Ecto neural progenitor cell (in vitro differentiated cells): ENCODE measurements at places on chromosomes 6 and 20.
A peak's percentile ranks its signal among the peaks of the same experiment; 100 is the strongest.

DNA sequence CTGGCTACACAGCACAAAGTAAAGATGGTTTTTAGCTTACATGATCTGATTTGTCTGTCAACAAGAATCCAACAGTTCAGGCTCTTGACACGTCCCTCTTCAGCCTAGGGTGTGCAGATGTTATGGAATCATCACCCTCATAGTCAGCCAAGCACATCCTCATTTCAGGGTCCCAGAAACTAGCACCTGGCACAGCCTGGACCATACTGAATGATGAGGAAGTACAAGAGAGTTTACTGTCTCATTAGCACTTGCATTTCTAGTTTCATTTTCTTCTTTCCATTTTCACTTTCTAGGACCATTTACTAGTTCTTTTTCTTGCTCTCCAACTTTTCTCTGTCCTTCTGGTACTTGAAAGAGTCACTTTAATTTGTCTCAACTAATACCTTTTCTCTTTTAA, 6.5 kb downstream of the RIPOR2 start:
- DNase-seq: no peak

- peak; percentile 56 for DNase-seq
These were observed 2.2 kb downstream of the NRN1 start for GRCh38 chr6:6004390-6004995.

GRCh38 chr6:53306819-53307347, 41.9 kb downstream of the ELOVL5 start:
- no peak for DNase-seq

DNA sequence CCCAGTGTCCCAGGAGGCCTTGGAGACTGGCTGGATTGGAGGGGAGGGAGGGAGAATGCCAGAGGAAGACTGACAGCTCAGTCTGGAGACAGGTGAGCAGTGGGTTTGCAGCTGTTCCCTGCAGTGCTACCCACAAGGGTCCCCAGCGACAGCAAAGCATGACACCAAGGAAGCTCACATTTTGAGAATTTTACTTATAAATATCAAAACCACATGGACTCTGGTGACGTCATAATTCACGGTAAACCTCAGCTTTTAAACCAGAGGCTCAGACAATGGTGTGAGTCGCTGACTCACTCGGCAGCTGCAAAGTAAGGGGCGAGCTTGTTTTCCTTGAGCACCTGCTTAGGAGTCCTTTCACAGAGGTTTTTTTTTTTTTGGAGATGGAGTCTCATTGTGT, 65.2 kb downstream of the THBS2 start:
- DNase-seq: no peak

DNA sequence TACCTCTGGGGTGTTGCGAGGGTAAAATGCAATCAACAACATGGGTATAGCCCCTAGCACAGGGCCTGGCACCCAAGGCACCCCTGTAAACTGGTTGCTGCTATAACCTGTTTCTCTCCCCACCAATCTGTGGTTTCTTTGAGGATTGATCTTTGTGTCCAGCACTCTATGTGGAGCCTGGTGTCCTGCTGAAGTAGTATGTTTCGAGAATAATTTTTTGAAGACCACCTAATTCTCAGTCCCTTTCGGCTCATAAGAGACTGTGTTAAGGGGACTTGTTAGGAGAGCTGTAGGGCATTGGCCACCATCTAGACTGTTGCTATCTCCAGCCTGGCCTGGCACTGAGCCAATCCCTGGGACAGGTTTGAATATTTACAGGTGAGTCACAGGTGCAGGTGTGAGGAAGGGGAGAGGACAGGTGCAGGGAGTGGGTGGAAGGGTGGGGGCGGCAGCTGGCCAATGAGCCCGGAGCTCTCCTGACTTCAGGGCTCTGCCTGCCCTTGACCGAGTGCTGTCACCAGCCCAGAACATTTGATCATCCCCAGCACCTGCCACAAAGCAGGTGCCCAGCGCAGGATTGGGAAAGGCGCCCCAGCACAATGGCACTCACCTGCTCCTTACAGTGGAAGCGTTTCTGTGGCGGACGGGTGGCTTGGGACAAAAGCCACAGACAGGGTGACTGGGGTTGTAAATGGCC, 8.1 kb upstream of the C20orf144 start:
- DNase-seq: no peak

DNA sequence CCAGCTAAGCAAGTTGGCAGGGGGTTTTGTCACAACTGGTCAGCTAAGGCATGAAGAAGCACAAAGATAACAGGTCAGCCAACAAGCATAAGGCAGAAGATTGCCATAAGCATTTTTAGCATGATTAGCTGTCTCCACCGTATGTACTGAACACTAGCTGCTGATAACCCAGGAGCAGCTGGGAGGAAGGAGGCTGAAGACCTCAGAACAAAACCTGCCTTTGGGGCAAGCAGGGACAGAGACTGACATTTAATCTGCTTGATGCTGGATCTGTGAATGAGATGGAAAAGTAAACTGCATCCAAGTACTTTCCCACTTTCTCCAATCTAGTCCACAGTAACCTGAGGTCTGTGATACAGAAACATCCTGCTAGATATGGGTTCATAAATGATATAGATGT, 353.0 kb upstream of the MAP3K7 start:
- no peak for DNase-seq
